ENCODE measurements at places on chromosomes 11 and 22.

GRCh38 chr11:62427630-62428233 lies 8.9 kb downstream of the SCGB1A1 start:
- no peak for DNase-seq

GRCh38 chr11:11311169-11311568 lies 41.9 kb downstream of the CSNK2A3 start:
- DNase-seq = no peak

- DNase-seq = no peak
Measured at GRCh38 chr11:2365571-2366210, 11.4 kb upstream of the CD81 start.

DNA sequence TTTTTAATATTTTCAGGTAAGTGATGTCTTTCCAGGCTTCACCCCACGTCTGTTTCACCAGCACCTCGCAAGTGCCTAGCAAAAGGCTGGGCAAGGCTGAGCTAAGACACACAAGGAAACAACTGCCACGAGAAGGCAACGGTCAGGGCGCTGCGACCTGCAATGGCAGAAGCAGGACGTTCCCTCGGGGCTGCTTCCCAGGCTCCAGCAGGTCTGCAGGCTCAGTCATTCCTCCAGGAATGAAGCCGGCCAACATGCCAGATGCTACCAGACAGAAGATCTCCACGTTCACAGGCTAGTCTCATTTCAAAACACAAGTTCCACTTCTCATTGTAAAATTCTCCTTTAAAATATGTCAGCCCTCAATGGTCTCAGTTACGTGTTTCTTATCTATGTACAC lies 45.5 kb downstream of the CELSR1 start:
- DNase-seq = no peak

DNA sequence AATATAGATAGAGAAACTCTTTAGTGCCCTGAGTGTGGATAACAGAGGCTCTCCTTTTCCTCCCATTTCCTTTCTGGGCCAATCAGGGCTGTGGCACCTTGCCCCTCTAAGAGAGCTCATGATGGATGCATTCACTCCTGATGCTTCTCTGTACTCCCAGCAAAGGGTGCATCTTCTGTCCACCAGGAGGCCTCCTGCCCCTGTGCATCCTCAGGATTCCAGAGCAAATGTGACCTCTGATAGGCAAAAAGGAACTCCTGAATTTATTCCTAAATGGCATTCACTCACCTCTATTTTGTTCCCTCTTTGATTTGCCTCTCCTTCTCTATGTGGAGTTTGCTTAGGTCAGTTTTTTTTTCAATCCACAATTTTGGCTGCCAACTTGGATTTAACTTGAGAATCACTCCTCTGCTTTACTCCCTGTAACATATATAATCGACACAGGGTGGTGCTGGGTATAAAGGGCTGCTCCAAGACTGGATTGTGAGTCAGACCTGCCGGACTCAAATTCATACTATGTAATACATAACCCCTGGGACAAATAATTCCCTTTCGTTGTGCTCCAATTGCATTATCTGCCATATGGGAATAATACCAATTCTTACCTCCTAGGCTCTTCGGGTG lies 1.1 kb upstream of the MRGPRX4 start:
- DNase-seq = no peak

- no peak for DNase-seq
Measured at GRCh38 chr22:39651053-39651996, 80.8 kb downstream of the CACNA1I start.

DNA sequence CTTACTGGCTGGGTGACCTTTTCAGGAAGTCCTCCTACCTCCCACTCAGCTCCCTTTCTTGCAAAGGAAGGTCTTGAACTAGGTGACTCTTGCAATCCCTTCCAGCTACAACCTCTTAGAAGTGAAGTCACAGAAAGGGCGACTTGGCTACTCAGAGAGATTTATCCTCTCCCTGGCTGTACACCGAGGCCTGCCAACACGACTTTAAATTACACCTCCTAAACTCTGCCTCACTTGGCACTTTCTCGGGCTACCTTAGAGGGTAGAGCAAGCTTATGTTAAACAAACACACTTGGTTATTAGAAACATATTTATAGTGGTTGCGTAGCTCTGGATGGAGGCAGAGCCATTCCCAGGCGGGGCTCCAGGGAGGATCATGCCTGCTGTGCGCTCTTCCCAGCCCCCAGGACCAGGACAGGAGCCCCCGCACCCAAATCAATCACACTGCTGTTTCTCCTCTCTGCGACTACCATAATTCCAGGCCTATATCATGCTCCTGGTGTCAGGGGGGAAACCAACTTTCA lies 358.4 kb downstream of the BUD13 start:
- no peak for DNase-seq

GRCh38 chr11:118247041-118247440 lies 5.1 kb downstream of the MPZL3 start:
- DNase-seq = no peak

DNA sequence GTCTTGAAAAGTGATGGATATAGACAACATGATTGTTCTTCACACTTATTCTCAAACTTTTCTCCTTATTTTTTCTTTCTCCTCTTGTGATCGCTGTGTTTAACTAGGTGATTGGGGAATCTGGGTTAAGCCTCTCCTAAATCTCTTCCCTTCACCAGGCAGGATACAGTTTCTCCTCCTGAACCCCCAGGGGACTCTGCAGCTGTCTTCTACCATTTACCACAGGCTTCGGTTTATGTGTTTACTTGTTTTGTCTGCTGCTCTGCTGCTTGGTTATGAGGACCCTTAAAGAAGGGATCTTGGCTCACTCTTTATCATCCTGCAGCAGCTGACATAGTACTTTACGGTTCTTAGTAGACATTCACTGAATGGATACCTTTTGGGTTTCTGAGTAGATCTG lies 124.2 kb downstream of the NCAM1 start:
- DNase-seq = no peak

GRCh38 chr11:81852896-81853295 lies 880.8 kb downstream of the FAM181B start:
- DNase-seq = no peak

- DNase-seq = no peak
Measured at GRCh38 chr22:50625131-50625567, 2.8 kb downstream of the ARSA start.

DNA sequence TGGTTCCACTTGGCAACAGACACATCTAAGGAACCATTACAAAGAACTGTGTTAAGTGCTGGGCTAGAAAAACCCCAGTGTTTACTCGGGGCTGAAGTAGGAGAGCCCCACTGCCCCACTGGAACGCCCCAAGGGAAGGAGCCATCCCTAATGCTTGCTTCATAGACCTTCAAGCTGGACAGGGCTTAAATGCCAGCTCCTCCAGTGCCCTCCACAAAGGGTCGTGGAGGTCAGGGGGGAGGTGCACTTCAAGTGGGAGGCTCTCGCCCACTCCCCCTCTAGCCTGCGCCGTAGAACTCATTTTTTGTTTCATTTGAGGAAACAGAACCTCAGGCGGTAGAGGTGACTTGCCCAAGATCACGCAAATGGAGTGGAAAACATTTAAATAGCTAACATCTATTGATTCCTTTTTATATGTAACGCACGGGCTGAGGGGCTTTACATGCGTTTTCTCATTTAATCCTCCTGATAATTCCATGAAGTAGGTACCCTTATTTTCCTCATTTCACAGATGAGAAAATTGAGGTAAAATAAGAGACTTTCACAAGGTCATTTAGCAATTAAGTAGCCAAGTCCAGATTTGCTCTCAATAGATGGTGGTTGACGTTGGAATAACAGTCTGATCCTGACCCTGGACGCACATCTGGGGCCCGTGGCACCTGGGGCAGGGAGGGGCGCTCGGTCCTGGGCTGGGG lies 545 bp upstream of the ZDHHC13 start:
- DNase-seq = no peak

- no peak for DNase-seq
Measured at GRCh38 chr22:17998913-17999312, 25.4 kb downstream of the MICAL3 start.

DNA sequence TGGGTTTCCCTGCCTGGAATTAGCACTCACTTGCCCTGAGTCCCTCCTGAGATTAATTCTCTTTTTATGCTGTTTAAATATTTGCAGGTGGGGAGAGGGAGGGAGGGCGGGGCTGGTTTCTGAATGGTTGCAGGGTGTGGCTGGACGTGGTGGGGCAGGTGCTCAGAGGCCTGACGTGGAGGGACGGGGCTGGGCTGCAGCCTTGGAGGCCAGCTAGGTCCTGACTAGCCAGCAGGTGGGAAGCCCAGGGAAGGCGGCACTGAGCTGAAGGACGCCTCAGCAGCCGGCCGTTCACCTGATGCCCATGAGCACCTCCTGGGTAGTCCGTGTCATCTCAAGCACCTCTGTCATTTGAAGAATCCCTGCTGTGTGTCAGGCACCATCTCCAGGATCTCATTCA lies 21.3 kb downstream of the SGSM1 start:
- DNase-seq = no peak

- no peak for DNase-seq
Measured at GRCh38 chr22:23248583-23248982, 68.3 kb downstream of the BCR start.

DNA sequence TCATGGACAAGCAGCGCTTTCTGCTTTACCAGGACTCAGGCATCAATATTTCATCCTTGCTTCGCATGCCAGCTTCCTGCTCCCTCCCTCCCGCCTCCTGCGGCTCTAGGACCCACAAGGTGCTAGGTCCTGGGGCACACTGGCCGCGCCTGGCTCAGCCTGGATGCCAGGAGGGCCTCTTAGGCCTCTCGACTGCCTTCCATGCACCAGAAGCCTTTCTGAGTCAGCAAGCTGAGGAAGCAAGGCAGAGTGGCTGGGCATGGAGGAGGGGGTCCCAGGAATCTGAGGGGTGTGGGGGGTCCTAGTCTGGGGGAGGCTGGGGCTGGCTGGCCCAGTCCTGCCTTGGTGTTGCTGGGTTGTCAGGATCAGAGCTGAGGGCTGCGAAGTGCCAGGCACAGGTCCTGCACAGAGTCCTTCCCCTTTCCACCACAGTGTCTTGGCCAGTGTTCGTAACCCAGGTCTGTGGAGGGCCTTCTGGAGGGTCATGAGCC lies 61.0 kb upstream of the THY1 start:
- peak; percentile 3 for DNase-seq

- DNase-seq = no peak
Measured at GRCh38 chr11:20351136-20351535, 12.4 kb upstream of the HTATIP2 start.

DNA sequence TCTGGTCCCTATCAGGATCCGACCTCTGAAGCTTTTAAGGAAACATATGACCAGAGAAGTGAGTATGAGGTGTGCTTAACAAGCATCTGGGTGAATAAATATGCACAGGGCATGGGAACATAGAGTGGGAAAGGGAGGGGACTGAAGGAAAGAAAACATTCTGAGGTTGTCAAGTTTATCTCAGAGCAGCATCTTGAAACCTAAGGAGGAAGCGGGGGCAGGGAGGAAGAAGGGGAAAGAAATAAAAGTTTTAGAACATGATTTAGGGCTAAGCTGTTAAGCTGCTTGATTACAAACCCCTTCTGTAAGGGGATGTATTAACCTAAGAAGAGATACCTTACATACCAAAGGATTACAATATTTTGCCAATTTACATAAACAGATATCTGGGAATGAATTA lies 24.0 kb upstream of the SC5D start:
- no peak for DNase-seq

DNA sequence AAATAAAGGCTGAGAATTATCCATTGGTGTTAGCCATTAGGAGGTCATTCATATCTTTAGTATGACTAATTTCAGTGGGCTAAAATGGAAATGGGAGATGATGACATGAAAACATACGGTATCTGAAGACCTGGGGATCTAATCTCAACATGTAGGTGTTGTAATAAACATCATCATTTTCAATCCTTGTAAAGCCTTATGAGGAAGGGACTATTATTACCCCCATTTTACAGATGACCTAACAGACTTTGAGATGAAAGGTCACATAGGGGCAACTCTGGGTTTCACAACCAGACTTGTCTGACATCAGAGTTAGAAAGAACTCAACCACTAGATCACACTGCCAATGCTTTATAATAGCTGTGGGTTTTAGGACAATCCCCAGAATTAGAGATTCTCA lies 34.8 kb upstream of the TMEM135 start:
- DNase-seq = no peak

DNA sequence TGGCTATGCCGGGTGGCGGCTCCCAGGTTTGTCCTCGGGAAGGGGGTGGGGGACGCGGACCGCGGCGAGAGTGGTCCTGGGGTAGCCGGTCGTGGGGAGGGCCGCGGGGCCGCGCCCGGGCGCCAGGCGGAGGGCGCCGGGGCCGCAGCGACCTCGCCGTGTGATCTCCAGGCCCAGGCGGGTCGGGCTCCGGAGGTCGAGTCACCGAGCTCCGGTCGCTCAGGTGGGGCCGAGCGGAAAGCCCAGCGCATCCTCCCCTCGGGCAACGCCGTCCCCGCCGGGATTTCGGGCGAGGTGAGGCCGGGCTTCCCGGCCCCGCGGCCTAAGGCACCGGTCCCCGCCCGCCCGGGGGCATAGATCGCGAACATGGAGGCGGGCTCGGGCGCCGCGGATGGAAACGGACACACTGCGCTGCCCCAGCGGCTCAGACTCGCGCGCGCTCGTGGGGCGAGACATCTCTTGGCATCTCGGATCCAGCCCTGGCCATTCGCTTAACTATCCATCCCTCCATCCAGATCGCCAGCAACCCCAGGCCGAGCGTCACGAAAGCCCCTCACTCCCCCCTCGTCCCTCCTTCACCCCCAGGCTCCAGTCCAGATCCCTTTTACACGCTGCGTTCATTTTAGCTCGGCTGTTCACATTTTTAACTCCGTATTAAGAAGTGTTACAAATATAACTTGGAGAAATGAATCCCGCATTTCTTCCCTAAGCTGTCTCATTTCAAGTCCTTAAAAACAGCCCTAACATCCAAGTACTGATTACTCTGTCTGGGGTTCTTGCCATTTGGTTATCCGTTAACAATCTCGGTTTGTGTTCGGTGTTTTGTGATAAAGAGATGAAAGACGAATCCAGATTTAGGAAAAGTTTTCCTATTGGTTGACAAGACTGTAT lies 460 bp downstream of the ZC3H12C start:
- peak; percentile 78 for DNase-seq

DNA sequence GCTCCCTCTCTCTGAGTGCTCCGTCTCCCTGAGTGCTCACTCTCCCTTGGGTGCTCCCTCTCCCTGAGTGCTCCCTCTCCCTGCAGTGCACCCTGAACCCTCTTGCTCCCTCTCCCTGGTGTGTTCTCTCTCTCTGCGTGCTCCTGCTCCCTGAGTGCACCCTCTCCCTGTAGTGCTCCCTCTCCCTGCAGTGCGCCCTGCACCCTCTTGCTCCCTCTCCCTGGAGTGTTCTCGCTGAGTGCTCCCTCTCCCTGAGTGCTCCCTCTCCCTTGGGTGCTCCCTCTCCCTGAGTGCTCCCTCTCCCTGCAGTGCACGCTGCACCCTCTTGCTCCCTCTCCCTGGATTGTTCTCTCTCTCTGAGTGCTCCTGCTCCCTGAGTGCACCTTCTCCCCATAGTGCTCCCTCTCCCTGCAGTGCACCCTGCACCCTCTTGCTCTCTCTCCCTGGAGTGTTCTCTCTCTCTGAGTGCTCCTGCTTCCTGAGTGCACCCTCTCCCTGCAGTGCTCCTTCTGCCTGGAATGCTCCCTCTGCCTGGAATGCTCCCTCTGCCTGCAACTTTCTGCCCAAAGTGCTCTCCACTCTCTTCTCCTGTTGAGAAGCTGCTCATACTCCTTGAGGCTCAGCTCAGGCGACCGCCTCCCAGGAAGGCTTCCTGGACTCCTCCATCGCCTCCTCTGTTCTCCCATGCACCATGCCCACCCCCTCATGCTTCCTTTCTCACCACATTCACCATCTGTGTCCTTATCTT lies 48.4 kb upstream of the WNT7B start:
- no peak for DNase-seq

GRCh38 chr22:49961005-49961600 lies 531 bp downstream of the PIM3 start:
- DNase-seq = peak; percentile 66

All from ovary (tissue), 10 donors.